AG04450 (cell line): ENCODE measurements at places on chromosomes 3 and 15.

GRCh38 chr3:182909318-182910040, 70.9 kb downstream of the DCUN1D1 start:
- DNase-seq, result no peak

DNA sequence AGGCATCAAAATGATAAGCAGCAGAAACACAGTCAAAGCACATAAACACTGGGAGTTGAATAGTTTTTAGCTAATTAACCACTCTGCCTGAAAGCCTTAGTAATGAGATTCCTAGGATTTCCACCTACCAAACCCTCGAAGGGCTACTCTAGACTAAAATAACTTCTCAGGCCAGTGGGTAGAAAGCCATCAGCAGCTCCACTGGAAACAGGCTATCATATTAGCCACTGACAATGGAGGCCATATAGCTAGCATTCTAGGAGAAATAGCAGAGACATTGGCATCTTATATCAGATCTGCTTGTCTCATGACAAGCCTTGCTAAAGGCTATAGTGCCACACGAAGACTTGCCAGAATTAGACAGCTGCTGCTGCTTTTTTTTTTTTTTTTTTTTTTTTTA, 4.5 kb upstream of the CAPN3 start:
- no peak for DNase-seq

- no peak for DNase-seq
Measured at GRCh38 chr15:88131937-88132336, 124.6 kb downstream of the NTRK3 start.

GRCh38 chr15:78324144-78324543, 16.0 kb upstream of the CRABP1 start:
- no peak for DNase-seq

DNA sequence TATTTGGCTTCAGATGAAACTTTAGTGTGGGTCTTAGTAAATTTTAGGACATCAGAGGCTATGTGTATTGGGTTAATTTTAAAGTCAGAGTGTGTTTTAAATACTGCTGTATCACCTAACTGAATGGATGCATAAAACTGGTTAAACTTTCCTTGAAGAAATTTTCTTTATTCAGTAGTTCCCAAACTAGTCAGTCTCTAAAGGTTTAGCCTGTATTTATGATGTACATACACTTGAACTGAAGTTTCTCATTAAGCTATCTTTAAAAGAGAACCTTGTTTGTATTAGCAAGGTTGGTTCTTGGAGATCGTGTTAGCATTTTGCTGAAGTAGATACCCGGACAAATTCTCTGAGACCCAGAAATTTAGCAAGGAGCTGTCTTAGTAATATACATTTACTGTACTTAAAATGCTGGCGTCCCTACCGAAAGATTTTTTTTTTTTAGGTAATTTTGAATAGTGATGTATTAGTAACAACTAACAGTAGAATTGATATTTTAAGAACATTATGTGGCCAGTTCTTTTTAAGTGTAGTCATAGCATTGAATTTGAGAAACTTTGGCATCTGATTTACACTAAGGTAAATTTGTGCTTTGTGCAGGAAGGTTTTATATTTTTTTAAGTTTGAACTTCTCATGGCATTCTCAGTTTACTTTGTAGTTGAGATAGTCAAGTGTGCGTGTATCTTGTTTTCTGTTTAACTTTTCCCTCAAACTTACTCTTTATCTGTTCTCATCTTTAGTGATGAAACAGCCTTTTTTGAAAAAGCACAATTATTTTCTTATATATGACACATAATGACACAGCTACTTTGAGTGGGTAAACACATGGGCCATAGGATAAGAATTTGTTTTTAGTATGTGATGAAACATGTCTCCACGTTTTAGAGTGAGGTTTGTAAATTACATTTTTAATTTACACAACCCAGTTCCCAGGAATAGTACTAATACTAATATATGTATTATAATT, 2.9 kb downstream of the DIPK2A start:
- DNase-seq, result no peak

DNA sequence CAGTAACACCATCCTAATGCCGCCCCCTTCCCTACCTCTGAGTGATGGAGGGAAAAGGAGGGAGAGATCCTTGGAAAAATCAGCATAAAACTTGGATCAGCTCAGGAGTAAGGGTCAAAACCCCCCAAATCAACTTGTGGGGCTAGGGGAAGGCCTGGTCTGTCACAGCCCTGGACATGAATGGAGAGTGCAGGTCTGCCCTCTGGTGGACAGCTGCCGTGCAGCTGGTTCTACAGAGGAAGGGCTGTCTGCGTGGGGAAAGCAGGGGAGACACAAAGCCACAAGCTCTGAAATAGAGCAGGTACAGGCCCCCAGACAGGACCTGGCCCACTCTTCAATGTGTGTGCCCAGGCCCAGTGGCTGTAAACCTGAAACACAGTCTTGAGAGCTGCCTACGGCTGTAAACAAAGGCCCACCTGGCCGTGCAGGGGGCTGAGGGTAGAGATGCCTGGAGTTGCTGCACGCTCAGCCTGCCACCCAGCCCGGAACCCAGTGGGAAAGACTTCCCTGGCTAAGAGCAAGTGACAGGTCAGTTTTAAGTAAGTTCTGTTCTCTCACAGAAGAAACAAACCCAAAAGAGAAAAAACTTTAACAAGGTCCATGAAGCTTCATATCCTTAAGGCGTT, 16.4 kb downstream of the CLK3 start:
- DNase-seq, result no peak

- no peak for DNase-seq
Measured at GRCh38 chr3:128740621-128741020, 14.6 kb downstream of the RAB7A start.

DNA sequence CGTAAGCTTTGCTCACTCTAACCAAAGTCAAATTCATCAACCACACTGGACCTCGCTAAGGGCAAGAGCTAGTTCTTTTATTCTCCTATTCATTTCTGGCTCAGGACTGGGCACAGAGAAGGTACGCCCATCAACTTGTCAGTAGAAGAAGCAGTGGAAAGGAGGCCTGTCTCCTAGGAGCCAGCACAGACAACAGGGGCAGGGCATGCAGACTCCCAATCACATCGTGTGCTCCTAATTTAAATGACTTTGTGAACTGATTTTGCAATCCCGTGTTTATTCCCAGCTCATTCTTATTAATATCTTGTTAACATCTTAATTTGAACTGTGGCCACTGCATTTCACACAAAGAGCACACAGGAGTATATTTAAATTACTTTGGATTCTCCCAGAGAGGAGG, 161.1 kb upstream of the BCL6 start:
- DNase-seq, result no peak

DNA sequence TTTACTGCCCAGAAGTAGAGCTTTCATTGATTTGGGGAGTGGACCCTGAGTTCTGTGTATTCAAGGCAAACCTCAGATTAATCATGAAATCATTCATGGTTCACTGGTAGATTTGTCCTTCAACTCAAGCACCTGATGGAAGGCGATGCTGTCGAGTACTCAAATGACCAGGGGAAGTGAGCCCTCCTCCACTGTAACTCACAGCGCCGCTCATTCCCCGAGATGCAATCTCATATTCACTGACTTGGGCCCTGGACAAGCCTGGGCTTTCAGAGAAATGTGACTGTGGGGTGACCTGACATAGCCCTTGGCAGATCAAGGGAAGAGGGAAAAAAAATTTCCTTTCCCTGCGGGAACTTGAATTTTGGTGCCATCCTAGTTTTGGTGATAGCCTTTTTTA, 156.7 kb upstream of the BHLHE40 start:
- no peak for DNase-seq
